ENCODE measurements at places on chromosomes 3 and 15.

DNA sequence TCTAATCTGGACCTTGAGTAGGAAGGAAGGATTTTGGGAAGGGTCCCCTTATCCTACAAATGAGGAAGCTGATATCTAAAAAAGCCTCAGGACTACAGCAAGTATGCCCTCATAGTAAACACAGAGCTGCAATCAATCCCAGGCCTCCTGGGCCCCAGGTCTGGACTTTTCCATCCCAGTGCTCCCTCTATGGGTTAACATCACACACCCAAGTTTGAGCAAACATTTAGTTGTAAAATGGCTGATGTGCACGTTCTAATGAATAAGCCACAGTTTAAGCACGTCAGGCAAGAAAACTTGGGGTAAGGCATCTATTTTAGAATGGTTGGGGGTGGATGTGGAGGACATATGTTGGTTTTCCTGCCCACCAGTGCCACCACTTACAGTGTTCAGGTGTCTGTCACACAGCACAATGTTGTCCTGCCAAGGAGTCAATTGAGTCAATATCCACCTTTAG, 44.3 kb upstream of the UBE2E1 start:
- DNase-seq, result no peak

- no peak for DNase-seq
Observed at GRCh38 chr3:145716519-145716918, 444.5 kb downstream of the PLOD2 start.

DNA sequence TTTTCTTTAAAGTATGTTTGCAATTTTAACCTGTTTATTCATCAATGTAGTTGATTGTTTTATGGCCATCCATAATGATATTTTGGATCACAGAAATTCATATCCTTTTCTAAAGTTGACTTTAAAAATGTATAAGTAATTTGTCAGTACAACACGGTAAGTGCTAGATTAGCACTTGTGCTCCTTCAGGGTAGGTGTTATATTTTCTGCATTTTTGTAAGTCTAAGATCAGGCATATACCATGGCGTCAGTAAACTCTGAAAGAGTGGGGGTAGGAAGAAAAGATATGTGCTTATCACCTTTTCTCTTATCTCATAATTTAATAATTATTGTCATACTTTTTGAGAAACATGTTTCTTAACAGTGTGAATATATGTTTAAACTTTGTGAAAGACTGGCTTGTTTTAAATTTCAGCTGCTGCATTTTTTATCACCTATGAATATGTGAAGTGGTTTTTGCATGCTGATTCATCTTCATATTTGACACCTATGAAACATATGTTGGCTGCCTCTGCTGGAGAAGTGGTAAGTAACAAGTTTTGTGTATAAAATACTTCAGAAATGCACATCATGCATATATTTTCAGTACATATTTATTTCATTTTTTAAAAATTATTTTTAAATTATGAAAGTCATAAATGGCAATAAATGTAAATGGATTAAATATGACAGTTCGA, 22.1 kb downstream of the SLC25A26 start:
- DNase-seq, result no peak

GRCh38 chr15:101045236-101045646, 126.1 kb downstream of the LRRK1 start:
- DNase-seq, result no peak

GRCh38 chr15:57735431-57735830, 28.9 kb downstream of the POLR2M start:
- DNase-seq, result no peak
